ACHN (cell line): ENCODE measurements at places on chromosomes 2 and 18.

DNA sequence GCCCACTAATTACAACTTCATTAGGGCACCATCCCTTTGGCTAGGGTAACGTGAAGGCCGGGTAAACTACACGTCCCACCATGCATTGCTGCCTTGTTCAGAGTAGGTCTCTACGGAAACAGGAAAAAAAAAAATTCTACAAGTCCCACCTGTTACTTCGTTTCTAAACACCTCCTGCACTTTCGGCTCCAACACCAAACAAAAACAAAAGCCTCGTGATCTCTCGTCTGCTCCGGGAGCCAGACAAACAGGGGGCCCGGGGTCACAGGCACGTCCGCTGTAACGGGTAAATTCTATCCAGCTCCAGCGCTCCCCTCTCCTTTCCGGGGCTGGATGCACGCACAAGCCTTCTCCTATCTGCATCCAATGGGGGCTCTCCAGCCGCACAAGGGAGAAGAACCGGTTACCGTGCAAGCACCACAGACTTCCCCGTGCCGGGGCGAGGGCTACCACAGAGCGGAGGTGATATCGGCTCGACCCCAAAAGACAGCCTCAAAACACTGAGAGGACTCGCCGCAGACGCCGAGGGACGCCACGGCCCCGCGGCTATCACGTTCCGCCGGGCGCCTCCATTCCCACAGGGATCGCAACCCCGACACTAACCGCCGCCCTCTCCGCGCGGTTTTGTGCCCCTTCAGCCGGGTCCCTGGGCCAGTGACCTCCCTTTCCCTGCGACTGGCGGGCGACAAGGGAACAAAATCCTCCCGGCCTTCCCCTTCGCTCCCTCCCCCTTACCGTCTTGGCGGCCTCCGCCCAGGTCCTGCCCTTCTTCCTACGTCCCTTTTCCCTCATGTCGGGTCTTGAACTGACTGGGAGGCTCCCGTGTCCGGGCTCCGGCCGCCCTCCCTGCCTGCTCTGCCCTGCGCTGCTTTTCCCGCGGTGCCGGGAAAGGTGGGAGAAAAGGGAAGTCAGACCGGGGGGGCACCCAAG lies 591 bp downstream of the ASXL2 start:
- DNase-seq = peak; percentile 74

DNA sequence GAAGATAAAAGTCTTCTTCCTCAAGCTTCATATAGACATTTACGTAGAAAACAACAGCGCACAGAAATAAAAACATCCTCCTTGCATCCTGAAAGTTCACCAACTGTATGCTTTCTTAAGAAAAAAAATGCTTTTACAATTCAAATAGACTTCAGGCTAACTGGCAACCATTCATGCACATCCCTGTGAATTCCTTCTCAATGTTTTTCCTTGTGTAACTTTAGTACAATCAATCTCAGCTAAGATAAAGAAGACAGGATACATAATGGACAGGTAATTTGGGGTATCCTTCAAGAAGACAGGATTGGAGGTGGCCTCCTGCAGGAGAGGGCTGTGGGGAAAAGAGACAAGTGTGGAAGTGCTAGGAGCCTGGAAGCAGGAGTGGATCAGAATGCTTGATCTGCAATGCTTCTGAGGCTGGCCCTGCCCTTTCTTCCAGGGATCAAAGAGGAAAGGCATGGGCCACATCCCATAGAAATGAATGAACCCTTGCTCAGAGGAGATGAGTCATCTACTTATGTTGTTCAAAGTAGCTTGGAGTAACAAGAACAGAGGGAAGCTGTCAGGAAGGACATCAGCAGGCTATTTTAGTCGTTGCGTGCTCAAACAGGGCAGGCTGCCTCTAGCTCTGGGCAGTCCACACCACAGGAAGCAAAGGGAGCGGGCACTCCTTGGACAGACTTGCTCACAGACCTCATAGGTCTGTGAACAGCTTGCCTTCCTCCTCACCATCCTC lies 126.6 kb downstream of the TMEM131 start:
- DNase-seq = peak; percentile 89

GRCh38 chr2:158580760-158581159 lies 124.0 kb downstream of the PKP4 start:
- no peak for DNase-seq

DNA sequence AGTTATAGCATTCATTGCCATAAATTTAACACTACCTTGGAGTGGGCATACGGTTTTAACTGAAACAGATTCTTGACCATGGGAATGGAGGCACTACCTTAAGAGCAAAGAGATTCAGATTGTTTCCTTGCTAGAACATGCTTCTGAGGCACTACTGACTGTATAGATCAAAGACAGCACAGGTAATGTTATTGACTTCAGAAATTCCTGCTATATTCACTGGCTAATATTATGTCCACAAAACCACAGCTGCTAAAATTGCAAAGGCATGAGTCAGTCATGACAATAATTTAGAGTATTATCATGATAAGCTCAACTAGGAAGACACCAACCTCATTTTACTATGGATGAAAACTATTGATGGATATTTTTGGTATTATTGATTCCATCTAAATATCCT lies 39.4 kb downstream of the SLC8A1 start:
- DNase-seq = peak; percentile 71

- DNase-seq = no peak
Measured at GRCh38 chr2:8549273-8549922, 132.5 kb upstream of the ID2 start.

GRCh38 chr2:88443353-88443938 lies 9.0 kb downstream of the FOXI3 start:
- no peak for DNase-seq

DNA sequence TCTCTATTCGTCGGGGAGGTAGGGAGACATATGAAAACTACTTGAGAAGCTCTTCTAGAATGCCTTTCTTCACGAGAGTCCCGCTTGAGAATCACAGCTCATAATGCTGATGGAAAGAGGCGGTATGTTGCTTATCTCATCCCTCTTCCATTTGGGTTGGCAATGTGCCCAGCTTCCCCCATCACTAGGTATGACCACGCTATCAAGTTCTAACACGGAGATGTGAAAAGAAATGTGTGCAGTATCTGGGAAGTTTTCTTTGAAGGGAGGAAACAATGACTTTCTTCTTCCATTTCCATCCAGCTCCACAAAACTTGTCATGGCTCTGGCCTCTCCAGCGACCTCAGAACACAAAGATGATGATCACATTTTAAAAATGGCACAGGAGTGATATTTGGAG lies 742.4 kb downstream of the DCDC2C start:
- DNase-seq = no peak

- DNase-seq = no peak
Measured at GRCh38 chr2:226440127-226440918, 359.3 kb downstream of the IRS1 start.

DNA sequence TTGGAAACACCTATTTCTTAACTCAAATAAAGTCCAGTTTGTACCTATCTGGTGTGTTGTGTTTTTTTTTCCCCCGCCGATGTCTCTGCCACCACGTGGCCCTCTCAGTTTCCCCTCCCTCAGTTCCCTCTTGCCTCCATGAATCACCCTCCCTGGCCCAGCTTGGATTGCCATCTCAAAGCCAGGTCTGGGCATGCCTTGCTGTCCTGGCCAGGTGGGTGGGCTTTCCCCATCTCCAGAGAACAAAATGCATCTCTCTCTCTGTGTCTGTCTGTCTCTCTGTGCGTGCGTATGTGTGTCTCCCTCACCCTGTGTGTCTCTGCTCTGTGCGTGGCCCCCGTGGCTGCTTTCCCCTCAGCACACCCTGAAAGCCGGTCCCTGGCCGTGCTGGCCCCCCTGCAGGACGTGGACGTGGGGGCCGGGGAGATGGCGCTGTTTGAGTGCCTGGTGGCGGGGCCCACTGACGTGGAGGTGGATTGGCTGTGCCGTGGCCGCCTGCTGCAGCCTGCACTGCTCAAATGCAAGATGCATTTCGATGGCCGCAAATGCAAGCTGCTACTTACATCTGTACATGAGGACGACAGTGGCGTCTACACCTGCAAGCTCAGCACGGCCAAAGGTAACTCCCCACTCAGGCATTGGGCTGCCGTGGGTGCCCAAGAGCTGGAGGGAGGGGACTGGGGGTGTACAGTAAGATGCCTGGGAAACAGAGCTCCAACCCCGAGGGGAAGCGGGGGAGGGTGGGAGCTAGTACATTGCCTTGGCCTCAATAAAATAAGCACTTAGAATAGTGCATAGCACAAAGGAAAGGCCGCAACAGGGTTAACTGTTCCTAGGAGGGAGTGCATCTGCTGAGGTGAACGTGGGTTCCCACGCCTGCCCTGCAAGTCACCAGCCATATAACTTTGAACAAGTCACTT lies 31.6 kb upstream of the GMPPA start:
- DNase-seq = no peak
